ENCODE measurements at places on chromosomes 6 and 20. TPM values are rescaled to one million over a fixed set of nuclear protein-coding genes. Genes with fewer than 3 reads are reported as not detected.

FRK gene
- 0.47 TPM for total RNA-seq

LRRC73 gene
- 0.30 TPM for total RNA-seq

TMEM217 gene
- 2.4 TPM for total RNA-seq

TRDN gene
- not detected for total RNA-seq

ZNF341 gene
- 1.1 TPM for total RNA-seq

ATXN1 gene
- 18.3 TPM for total RNA-seq

CDSN gene
- not detected for total RNA-seq

PPDPF gene
- total RNA-seq = 8.0 TPM

PTK7 gene
- total RNA-seq = 78.5 TPM

TASP1 gene
- 7.8 TPM for total RNA-seq
